IMR-90 (cell line): ENCODE measurements at places on chromosomes 3 and 15.
A peak's percentile ranks its signal among the peaks of the same experiment; 100 is the strongest.

DNA sequence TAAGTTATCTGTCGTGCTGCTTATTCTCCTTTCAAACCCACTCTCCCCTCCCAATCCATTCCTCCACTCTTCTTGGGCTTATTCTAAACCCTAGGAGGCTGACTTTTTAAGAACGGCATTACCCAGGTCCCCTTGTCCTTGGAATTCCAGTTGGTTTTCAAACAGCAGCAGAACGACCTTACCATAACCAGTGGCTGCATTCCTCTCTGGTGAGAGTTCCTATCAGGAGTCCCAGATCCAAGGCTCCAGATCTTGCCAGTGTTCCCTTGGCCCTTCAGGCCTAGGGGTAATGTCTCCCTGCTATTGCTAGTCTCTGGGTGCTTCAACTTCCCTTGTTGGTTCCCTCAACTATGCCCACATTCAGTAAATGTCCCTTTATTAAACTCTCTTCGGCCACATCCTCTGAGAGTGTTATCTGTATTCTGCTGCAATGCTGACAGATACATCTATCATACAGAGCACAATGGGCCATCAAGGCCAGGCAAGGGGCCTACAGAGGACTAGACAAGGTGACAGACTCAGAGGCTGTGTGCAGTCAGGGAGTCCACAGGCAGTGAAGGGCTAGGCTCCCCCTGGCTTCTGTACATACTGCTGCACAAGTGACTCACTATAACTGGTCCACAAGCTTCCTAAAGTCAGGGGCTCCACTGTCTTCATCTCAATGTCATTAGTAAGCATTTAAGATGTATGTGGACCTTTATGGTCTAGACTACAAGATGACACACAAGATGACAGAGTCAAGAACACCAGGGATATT, 10.1 kb downstream of the LYSMD2 start:
- DNase-seq = peak; percentile 60

DNA sequence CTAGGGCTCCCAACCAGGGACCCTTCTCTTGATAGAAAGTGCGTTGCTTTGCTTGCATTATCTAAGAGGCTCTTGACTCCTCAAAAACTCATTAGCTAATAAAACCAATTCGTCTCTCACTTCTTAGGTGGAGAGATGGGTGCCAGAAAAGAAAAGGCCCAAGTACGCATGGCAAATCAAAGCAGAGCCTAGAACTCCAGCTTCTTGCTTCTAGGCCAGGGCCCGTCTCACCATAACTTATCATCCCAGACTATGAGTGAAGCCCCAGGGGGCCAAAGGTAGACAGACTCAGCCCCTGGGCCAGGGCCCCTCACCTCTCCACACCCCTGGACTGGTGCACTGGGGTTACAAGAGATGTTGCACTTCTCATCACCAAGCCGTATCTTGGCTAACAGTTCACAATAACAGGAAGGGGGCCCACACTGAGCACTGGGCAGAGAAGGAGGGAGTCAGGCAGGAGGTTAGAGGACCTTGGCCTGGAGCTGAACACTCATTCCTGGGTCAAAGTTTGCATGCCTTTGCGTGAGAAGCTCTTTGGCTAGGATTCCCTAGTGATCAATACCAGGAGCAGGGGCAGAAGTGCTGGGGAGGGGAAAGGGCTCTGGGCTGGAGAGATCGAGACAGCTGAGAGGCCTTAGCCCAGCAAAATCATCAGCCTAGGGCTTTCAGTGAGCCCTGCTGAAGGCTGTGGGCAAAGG, 5.4 kb upstream of the CYP1A1 start:
- no peak for DNase-seq

DNA sequence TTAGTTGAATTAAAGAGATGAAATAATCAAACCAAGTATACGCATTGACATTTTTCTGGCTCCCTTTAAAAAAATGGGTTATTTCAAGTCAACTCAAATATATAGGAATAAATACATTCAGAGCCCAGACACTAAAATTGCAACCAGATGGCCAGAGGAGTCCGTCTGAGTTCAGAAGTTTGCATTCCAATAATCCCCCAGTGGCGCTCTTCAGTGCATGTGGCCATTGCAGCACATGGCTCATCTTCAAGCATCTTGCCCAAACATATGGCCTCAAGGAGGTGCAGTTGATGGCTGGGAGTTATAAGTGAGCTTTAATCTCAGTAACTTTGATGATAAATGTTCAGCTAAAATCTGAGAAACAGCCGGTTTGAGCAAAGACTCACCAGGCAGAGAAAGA, 295.8 kb upstream of the LRRN1 start:
- no peak for DNase-seq

GRCh38 chr3:181326637-181327223, 337.2 kb upstream of the DNAJC19 start:
- DNase-seq = no peak

- DNase-seq = no peak
These were observed 460.6 kb upstream of the NR2F2 start for GRCh38 chr15:95869920-95870319.

- DNase-seq = no peak
These were observed 354.1 kb downstream of the SHQ1 start for GRCh38 chr3:72494130-72494529.

- peak; percentile 75 for DNase-seq
These were observed 10.3 kb downstream of the SEC13 start for GRCh38 chr3:10310578-10310977.

- no peak for DNase-seq
These were observed 19.1 kb downstream of the TSEN2 start for GRCh38 chr3:12503126-12503957.

- peak; percentile 99 for DNase-seq
These were observed 308.4 kb downstream of the RPLP1 start for GRCh38 chr15:69760890-69761568.

GRCh38 chr3:115710799-115711198, 87.5 kb downstream of the GAP43 start:
- peak; percentile 15 for DNase-seq

GRCh38 chr3:195455789-195456188, 13.0 kb upstream of the ACAP2 start:
- DNase-seq = no peak

GRCh38 chr3:64213962-64214379, 11.3 kb downstream of the PRICKLE2 start:
- peak; percentile 82 for DNase-seq

DNA sequence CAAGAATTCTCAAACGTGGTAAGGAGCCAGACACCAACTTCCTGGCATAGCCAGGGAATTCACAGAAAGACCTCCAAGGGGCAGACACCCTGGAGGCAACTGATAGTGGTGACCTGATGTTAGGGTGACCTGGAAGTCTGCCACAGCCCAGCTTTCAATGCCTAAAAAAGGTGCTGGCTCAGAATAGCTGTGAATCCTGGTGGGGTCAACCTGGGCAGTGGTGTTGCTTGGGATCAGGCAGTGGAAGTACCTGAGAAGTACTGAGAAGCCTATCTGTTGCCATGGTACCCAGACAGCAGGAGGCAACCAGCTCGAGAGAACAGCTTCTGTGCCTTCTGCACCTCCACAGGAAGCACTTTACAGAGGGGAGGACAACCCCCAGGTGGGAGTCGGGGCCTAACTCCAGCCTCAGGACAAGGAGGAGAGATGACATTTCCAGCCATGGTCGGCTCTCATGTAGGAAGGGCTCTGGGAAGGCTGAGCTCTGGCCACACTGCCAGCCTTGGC, 55.4 kb upstream of the LARS2 start:
- no peak for DNase-seq

- DNase-seq = peak; percentile 3
These were observed 49.7 kb downstream of the MRPS25 start for GRCh38 chr3:15015456-15015855.

GRCh38 chr15:88718731-88719130, 79.9 kb downstream of the ISG20 start:
- DNase-seq = no peak

DNA sequence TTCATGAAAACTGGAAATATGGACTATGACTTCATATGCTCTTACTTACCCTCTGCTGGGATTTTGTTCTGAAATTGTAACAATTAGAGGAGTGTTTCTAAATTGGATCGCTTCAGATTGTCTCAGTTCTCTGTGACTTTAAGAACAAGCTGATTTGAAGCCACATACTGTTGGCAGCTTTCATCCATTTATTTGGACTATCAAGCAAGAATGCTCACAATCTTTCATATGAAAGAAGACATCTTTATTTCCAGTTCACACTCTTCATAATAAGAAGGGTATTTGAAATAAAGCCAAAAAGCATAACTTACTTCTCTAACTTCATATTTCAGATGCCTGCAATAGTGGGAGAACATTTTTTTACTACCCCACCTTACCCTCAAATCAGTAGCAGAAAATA, 491.6 kb upstream of the TPRG1 start:
- DNase-seq = peak; percentile 24

- DNase-seq = peak; percentile 17
These were observed 104.1 kb downstream of the ALCAM start for GRCh38 chr3:105470851-105471250.

DNA sequence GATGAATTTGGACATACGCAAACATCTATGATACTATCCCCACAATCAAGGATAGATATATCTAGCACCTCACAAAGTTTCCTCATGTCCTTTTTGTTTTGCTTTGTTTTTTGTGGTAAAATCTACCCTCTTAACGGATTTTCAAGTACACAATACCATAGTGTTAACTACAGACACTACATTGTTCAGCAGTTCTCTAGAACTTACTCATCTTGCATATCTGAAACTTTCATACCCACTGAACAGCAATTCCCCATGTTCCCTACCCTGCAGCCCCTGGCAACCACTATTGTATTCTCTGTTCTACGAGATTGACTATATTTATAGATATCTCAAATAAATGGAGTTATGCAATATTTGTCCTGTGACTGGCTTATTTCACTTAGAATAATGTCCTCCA, 58.1 kb upstream of the TJP1 start:
- no peak for DNase-seq

DNA sequence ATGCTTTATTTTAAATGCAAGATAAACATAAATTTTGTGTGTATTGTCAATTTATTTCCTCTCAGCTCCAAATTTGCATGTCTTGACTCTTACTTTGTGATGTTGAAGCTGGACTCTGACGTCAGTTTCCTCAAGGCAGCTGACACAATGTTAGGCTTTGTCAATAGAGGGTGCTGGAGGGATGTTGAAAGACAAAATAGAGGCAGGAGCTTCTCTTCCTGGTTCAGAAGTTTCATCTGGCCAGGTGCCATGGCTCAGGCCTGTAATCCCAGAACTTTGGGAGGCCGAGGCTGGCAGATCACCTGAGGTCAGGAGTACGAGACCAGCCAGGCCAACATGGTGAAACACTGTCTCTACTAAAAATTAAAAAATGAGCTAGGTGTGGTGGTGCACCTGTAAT, 408.6 kb downstream of the GBE1 start:
- DNase-seq = peak; percentile 8

GRCh38 chr3:48662145-48662752, 437 bp downstream of the CELSR3 start:
- DNase-seq = no peak

GRCh38 chr15:29822684-29823459, 604 bp upstream of the TJP1 start:
- peak; percentile 83 for DNase-seq
